NCI-H1694 (cell line): ENCODE measurements at places on chromosomes 7 and 10.

- no peak for DNase-seq
These were observed 29.6 kb downstream of the LOXL4 start for GRCh38 chr10:98238391-98238790.

DNA sequence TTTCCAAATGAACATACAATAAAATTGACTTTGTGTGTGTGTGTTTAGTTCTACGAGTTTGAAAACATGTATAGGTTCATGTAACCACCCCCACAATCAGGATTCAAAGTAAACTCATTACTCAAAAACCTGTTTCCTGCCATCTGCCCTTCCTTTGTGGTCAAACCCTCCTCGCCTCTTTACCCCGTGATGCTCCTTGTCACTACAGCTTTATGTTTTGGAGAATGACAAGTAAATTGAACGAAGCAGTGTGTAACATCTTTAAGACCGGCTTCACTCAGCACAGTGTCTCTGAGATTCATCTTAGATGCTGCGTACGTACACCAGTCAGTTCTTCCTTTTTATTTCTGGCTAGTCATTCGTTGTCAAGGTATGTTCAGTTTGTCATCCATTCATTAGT lies 54.6 kb upstream of the MKI67 start:
- DNase-seq, result no peak

DNA sequence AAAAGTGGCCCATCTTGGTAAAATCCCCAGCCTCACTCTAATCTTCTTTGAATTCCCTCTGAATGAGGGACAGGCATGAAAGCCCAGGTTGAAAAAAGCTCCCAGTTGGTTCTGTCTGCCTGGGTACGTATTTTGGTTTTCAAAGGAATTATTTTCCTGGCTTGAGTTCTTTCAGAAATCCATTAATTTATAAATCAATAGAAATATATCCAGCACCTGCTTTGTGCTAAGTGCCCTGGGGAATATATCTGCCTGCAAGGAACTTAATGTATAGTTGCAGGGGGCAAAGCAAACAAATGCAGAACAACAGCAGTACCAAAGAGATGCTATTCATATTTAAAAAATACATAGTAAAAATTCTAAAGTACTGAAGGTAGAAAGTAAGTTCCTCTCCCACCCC lies 362.7 kb downstream of the REEP3 start:
- no peak for DNase-seq

DNA sequence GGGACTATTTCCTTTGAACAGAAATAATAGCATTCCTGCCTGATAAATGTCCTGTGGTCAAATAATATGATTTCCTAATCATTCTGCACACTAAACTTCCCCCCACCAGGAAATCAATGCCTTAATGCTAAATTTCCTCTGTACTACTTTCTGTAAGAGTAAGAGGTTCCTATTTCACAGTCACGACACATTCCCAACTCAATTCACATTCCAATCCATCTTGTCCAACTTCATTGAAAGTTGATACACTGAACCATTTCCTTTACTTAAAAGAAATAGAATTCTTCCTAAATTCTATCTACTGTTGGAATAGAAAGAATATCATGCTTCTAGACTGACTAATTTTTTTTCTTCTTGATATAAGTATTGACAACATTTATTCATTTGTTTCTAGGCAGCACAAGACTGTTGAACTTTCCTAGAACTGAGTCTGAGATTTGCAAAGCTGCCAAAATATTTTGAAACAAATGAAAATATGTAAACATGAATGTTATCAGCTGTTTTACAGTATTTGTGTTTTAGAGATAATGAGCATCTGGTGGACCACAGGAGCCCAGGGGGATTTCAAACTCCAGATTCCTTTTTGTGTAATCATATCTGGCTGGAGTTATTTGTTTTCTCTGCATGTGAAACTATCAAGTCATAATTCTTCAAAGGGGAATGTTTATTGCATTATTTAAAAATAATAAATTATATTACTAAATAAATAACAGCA lies 121.5 kb downstream of the TPST1 start:
- no peak for DNase-seq

DNA sequence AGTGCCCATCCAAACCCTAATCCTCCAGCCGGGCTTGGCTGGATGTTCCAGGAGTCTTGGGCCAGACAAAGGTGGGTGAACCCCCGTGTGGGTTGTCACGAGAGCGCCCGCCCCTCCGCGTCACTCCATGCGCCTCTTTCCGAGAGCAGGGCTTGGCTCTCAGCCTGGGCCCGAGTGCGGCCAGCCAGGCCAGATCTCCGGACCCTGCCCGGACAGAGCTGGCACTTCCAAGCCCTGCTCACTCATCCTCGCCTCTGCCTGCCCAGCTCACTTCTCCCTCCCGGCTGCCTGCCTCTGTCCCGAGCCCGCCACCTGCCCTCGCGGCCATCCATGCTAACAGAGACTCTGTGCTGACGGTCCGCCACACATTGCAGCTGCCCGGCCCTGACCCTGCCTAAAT lies 34.6 kb downstream of the AGAP3 start:
- no peak for DNase-seq

- DNase-seq, result no peak
These were observed 129.6 kb downstream of the DKK1 start for GRCh38 chr10:52443419-52444388.

DNA sequence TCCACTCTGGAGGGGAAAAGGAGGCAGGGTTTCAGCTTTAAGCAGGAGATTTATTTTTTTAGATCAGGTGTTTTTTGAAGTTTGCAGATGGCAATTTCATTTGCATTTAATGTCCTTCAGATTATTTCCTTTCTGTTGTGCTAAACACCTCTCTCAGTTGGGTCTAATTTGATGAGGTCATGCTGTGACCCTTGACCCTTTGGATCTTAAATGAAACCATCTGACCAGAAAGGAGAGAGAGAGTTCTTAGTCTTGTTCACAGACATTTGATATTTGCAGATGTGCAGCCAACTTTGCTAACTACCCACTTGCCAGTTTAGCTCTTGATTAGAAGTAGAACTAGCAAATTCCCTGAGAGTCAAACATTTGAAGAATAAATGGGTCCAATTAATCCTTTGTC lies 101.5 kb upstream of the RAB11FIP2 start:
- no peak for DNase-seq

- DNase-seq, result no peak
These were observed 3.7 kb upstream of the ZNF800 start for GRCh38 chr7:127396184-127396583.

DNA sequence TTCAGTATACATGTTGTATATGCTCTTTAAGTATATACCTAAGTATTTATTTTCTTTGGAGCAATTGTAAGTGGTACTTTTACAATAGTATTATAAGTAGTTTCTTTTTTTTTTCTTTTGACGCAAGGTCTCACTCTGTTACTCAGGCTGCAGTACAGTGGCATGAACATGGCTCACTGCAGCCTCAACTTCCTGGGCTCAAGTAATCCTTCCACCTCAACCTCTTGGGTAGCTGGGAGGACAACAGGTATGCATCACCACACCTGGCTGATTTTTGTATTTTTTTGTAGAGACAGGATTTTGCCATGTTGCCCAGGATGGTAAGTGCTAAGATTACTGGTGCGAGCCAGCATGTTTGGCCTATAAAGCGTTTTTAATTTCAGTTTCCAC lies 13.7 kb upstream of the CDCA7L start:
- no peak for DNase-seq

DNA sequence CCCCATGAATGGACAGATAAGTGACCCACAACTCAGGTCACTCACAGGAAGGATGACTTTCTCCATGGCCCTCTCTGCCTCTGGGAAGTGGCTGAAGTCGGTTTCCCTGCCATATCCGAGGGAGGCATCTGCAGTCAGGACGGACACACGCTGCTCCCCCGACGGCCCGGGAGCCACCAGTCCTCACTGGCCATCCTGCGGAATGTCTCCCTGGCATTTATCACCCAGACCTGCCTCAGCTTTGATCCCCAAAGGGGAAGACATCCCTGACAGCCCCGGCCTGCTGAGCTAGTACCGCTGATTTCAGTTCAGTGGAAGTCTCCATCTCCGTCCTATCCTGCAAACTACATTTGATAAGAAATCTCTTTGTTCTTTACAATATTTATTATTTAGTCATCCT lies 339.5 kb upstream of the MKI67 start:
- DNase-seq, result no peak

DNA sequence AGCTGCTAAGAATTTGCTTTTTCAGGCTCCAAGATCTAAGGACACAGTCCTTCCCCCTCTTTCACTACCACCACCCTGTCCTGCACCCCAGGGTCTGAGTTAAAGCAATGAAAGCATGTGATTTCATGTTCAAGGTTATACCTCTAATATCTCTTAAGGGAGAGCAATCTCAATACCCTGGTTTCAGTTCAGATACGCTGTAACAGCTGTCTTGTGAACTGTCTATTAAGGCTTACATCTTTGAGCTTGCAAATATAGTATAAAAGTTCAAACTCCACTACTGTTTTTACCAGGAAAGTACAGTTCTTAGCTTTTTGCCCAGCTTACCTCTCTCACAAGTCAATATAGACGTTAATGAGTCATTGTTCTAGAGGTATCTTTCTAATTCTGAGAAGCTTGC lies 2.6 kb downstream of the CPVL start:
- DNase-seq, result no peak

GRCh38 chr7:46753662-46754061 lies 828.2 kb downstream of the TNS3 start:
- DNase-seq, result no peak

- DNase-seq, result no peak
These were observed 364.7 kb downstream of the RPS24 start for GRCh38 chr10:78398382-78398781.

- DNase-seq, result no peak
These were observed 1031.5 kb downstream of the SORCS1 start for GRCh38 chr10:106132956-106133355.

DNA sequence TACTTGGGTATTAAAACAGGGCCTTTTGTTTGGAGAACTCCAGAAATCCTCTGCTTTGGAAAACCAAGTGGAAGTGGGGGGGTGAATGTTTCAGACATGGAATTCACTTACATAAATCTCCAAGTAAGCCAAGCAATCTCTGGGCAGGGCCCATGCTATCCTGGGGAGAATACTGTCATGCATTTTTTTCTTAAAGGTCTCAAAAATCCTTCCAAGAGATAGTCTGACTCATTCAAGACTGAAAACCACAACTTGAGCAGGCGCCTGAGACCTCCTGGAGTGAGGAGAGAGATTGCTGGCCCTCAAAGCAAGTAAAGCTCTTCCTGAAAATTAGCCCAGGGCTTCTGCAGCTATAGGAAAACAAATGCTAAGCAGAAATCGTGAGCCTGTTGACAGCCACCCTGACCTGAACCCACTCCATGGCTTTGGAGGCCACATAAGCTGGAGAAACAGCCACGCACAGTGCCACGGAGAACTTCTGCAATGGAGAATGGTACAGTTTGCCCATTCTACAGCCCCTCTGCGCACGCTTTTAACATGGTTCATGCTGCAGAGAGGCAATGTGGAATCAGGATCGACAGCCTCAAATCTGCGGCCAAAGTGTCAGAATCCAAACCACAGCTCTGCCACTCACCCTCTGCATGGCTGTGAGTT lies 203.1 kb upstream of the AUTS2 start:
- no peak for DNase-seq

GRCh38 chr7:127932496-127932895 lies 98.7 kb downstream of the LRRC4 start:
- DNase-seq, result no peak

GRCh38 chr10:52818019-52818418 lies 45.4 kb upstream of the MBL2 start:
- no peak for DNase-seq

DNA sequence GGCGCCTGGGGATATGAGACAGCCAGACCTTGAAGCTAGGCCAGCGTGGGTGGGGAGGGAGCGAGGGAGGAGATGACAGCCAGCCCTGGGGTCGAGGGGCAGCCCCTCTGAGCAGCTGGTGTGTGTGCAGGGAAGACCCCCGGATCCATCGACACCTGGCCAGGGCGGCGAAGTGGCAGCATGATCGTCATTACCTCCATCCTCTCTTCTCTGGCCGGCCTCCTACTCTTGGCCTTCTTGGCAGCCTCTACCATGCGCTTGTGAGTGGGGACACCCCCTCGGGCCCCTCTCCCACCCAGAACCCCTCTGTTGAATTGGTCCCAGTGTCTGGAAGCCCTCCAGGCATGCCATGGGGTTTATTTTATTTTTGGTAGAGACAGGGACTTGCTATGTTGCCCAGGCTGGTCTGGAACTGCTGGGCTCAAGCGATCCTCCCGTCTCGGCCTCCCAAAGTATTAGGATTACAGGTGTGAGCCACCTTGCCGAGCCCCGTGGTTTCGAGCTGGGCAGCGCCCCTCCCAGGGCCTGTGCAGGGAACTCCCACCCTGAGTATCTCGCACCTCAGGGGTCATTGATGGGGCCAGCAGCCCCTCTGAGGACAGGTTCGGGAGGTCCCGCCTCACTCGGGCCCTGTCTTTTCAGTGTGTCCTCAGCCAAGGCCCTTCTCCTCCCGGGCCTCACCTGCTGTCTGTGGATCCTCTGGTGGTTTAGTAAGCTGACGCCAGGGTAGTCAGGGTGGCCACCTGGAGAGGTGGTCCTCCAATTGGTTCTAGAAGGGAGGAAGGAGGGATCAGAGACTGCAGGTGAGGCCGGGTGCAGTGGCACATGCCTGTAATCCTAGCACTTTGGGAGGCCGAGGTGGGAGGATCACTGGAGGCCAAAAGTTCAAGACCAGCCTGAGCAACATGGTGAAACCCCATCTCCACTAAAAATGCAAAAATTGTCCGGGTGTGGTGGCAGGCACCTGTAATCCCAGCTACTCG lies 3.8 kb downstream of the UPK3B start:
- no peak for DNase-seq

DNA sequence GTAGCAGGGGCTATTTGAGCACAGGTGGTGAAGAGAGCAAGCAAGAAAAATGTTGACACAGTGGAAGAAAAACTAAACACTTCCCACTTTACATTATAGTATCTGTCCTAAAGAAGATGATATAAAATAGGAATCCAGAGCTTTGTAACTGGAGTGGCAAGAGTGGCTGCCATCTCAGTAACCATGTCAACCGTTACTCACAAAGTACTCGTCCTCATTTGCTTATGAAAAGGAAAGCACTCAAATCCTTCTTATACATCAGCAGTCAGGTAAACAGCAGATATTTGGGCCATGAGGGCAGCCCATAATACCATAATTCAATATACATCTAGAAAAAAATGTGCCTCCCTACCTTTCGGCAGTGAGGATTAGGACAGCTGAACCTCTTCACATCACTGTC lies 70.1 kb downstream of the RNF216 start:
- no peak for DNase-seq

- DNase-seq, result no peak
These were observed 300.9 kb downstream of the NEBL start for GRCh38 chr10:20596065-20596755.

DNA sequence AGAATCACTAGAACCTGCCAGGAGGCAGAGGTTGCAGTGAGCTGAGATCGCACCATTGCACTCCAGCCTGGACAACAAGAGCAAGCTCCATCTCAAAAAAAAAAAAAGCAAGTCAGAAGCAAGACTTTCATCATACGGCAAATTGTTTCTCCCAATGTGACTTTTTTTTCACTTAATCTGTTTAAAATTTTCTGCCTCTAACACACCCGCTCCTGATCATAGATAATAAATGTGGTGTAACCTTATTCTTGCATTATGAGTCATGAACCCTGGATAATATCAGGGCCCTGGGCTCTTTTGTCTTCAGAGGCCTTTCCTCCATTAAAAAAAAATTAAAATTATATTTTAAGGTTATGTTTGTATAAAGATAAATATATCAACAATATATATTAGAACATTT lies 111.4 kb upstream of the JCAD start:
- no peak for DNase-seq
